ENCODE measurements at places on chromosomes 6 and 20. TPM values are rescaled to one million over a fixed set of nuclear protein-coding genes. Genes with fewer than 3 reads are reported as not detected.

Gene IP6K3
- total RNA-seq, result not detected

Gene FAM50B
- 5.1 TPM for total RNA-seq

Gene MLIP
- not detected for total RNA-seq

Gene SLC17A2
- total RNA-seq, result not detected

Gene ELOVL4
- 2.3 TPM for total RNA-seq

Gene PGC
- total RNA-seq, result 7,987 TPM

Gene MRAP2
- total RNA-seq, result 1.3 TPM

- DNase-seq, result no peak
Observed at GRCh38 chr6:169590376-169590939, 111.4 kb downstream of the WDR27 start.

GRCh38 chr20:8369311-8369710 lies 237.2 kb downstream of the PLCB1 start:
- DNase-seq, result no peak

- DNase-seq, result no peak
Observed at GRCh38 chr6:135282395-135282794, 101.3 kb downstream of the MYB start.

DNA sequence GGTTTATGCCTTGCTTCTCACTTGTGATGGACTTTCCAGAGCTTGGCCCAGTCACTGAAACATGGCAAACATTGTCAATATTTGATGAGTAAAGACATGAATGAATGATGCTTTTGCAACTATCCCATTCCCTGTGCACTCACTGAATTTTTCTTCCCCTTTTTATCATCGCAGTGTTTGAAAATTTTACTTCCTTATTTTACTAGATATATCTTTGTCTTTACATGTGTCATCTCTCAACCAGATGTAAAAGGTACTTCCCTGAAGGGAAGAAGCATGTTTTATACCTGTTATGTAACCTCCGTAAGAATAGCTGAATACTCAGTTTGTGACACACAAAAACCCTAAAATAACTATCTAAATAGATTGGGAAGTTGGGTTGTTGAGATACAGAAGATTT lies 544.7 kb upstream of the FLRT3 start:
- no peak for DNase-seq

GRCh38 chr6:44843734-44844133 lies 456.2 kb downstream of the CDC5L start:
- no peak for DNase-seq

DNA sequence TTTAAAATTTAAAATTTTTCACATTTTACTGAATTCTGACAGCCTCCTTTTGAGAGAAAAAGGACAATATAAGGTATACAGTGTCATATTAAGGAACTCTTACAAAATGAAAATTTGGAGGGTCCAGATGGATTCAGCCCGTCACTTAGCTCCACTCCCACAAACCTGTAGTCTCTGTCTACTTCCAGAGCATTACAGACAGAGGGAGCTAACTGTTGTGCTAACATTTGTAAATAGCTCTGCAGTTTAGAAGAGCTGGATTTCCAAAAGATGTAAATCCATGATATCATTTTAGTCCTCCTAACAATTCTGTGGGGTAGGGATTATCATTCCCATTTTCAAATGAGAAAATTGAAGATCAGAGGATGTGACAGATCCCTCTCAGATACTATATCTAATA lies 16.1 kb upstream of the SERINC3 start:
- no peak for DNase-seq

DNA sequence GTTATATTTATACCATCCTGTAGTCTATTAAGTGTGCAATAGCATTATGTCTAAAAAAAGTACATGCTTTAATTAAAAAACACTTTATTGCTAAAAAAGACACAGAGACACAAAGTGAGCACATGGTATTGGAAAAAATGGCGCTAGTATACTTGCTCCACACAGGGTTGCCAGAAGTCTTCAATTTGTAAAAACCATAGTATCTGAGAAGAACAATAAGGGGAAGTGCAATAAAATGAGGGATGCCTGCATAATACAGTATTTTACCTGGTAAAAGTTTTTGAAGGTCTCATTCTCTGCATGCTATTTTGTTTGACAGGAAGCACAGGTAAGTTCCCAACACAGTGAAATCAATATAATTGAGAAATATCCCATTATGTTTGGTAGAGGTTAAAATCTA lies 1.6 kb downstream of the NOX3 start:
- DNase-seq, result no peak

DNA sequence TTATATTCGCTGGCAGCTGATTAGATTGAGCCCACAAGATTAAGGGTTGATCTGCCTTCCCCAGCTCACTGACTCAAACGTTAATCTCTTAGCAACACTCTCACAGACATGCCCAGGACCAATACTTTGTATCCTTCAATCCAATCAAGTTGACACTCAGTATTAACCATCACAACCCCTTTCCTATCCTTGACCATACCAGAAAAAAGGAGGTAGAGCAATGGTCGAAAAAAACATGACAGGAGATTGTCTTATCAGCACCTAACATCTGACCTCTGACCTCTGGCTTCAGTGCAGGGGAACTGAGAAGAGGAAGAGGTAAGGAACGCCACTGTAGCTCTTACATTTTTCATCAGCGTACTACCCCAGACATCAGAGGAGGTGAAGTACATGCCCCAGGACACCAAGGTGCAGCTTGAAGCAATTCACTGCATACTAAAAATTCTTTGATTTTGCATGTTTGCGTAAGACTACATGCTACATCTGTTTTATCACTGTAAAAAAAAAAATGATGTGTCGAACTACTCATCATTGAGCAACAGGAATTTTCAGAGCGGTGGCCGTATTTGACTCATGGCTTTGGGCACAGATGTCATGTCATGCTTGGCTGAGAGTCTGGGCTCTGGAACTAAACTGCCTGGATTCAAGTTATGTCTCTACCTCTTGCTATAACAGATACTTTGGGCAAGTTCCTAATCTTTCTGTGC lies 188.0 kb upstream of the TAB2 start:
- no peak for DNase-seq

GRCh38 chr6:147873816-147874215 lies 365.3 kb downstream of the SAMD5 start:
- no peak for DNase-seq

DNA sequence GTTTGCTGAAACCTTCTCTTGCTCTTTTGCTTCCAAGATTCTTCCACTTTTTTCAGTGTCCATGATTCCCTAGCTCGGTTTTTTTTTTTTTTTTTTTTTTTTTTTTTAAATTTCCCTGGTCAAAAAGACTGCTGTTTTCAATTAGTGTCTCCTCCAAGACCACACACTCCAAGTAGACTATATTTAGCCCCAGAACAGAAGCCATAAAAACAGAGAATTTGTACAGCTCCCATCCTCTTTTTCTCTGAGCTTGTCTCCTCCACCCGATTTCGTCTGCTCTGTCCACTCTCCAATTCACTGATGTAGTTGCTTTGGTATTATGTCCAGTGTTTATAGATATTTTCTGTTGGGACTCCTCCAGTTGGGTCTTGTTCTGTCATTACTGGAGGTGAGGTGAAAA lies 37.6 kb downstream of the RSPH3 start:
- DNase-seq, result no peak

GRCh38 chr6:21953831-21954801 lies 342.7 kb downstream of the PRL start:
- peak; percentile 75 for DNase-seq

Data from stomach (tissue), 19 donors.